NAMALWA (cell line): ENCODE measurements at places on chromosomes 11 and 22.

- no peak for DNase-seq
These were observed 127.9 kb upstream of the SYT13 start for GRCh38 chr11:45414088-45414487.

- DNase-seq, result peak; percentile 44
These were observed 75.4 kb downstream of the MAML2 start for GRCh38 chr11:96267496-96268032.

DNA sequence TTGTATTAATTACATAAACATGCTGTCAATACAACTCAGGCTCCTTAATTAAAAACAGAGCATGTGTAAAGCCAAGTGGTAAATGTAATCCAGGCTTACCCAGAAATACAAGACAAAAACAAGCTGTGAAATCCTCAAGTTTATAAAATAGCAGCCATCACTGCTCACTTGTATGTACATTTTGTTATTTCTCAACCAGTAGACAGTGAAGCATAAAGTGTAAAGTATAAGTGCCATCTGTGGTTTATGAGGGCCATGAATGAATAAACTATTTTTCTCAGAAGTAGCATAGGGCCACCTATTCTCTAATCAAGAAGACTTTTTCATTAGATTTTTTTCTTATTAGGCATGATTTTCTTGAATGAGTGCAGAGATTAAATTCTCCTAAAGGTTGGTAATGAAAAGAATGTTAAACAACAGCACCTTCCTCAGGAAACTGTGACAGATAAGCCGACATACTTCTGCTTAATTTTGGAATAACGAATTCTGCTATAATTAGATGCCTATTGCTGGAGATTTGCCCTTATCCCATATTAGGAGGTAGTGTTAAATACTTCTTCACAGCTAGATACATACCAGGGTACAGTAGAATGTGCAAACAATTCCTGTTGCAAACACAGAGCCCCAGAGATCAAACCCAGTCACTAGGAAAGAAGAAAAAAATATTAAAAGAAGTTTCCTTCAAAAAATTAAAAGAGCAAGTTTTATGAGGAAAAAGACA, 13.0 kb downstream of the SLC5A12 start:
- no peak for DNase-seq

DNA sequence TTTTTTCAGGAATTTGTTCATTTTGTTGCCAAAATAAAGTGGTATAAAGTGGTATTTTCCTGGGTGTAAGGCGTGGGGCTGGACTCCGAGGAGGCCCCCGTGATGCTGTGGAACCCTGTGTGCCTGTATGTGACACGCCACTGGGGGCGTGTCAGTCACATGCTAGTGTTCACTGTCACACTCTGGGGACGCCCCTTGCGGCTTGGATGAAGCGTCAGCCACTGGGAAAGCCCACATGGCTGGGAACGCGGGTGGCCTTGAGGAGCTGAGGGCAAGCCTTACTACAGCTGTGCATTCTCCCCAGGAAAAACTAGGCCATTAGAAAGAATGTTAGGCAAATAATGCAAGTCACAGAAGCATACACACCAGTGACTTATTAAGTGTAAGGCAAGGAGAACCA, 77.0 kb upstream of the SLC25A18 start:
- no peak for DNase-seq

DNA sequence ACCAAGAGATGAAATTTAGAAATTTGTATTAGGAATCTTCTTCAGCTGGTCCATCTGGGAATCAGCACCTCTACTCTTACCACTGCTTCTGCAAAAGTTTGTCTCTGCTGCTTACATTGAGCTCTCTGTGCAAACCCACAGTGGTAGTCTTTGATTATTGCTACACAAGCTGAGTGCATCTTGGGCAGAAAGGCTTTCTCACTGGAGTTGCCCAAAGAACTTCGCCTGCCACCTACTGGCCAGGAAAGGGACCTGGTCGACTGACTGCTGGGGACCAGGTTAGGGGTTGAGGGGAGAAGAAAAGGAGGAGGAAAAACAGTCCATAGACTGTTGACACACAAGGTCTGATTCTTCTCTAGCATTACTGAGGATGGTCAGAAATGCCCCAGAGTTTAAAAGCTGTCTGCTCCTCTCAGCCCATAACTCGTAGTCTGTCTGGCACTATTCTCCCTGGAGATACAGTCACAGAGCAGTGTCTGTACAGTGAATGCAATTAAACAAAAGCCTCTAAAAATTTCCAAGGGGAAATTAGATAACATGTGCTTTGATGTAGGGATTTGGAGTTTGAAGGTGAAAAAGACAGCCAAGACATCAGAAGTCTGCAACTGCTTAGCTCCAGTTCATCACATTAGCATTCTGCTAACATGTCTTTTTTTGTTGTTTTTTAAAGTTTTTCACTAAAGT, 215.0 kb upstream of the CTSC start:
- peak; percentile 75 for DNase-seq

- no peak for DNase-seq
These were observed 900.3 kb downstream of the OPCML start for GRCh38 chr11:132631989-132632388.

GRCh38 chr11:95450547-95451123, 219.6 kb upstream of the SESN3 start:
- DNase-seq, result no peak

- DNase-seq, result peak; percentile 72
These were observed 2.5 kb upstream of the NPAS4 start for GRCh38 chr11:66418168-66418985.

DNA sequence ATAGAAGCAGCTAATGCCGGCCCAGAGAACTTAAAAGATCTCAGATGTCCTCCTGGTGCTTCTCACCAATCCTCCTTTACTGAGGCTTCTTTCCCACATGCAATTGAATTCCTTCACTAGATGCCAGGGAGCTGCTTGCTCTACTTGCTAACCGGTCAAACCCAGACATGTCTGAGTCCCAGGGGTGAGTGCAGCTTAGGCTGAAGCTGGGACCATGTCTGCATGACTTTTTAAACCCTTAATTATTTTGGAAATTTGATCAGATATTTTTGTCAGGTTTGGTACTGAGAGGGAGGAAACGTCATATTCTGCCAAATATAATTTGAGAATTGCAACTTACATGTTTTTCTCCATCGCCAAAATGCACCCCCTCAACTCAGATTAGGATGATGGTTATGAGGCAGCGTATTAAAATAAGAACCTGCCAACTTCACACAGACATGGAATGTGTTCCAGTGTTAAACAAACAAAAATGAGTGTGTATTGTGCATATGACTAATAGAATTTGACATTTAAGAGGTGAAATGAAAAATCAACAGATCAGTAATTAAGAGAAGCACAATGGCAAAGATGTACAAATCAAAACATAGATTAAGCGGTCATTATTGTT, 529.5 kb downstream of the ETS1 start:
- DNase-seq, result no peak

GRCh38 chr22:23850136-23850611, 7.5 kb upstream of the SLC2A11 start:
- no peak for DNase-seq

- DNase-seq, result no peak
These were observed 59.7 kb upstream of the BARX2 start for GRCh38 chr11:129315781-129316579.

DNA sequence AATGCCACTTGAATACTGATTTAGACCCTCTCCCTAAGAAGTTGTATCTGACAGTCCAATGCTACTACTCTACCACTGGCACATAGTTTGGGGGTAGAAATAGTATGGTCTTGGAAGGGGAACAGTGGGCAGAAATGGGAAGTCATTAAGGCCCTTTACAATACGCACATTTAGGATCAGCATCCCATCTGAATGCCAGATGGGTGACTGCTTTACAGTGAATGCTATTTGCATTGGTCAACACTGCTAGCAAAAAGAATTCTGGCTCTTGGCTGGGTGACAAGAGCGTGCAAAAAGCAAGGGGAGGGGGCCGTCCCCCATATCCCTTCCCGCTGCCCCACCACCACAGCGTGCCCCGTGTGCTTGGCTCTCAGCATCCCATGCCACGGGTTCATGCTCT, 104.7 kb upstream of the BID start:
- no peak for DNase-seq

GRCh38 chr22:20246368-20247009, 21.6 kb downstream of the RTN4R start:
- DNase-seq, result no peak

DNA sequence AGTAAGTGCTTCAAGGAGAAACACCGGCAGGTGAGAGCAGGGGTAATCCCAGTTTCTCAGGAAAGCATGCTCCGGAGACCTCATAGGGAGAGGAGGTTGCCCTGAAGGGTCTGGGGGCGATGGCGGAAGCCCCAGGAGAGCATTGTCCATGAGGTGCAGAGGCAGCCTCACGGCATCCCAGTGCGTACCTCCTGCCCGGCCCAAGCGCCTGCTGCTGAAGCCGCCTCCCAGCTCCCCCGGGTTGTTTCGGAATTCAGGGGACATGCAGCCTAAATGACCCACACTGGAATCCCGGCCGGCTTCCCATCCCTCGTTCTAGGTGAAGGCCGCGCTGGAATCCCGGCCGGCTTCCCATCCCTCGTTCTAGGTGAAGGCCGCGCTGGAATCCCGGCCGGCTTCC, 2.7 kb downstream of the ZBED4 start:
- no peak for DNase-seq

- no peak for DNase-seq
These were observed 279.9 kb downstream of the DLG2 start for GRCh38 chr11:85347291-85347690.

- no peak for DNase-seq
These were observed 43.1 kb upstream of the DEUP1 start for GRCh38 chr11:93287434-93287833.

- DNase-seq, result no peak
These were observed 115.7 kb downstream of the ENTHD1 start for GRCh38 chr22:39777716-39778454.

DNA sequence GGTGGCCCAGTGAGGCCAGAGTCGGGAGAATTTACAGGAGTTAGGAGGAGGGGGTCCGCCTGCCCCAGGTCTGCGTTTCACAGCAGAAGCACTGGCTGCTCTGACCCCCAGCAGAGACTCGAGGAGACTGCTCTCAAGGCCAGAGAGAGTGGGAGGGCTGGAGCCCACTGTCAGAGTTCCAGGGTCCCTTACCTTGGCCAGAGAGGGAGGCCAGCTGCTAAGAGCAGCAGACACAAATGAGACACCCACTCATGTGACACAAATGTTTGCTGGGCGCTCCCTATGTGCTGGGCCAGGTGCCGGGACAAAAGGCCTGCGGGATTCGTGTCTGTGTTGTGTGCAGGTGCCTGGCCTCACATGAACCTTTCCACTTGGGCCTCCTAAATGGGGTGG, 2.8 kb upstream of the TNFRSF13C start:
- DNase-seq, result peak; percentile 82

DNA sequence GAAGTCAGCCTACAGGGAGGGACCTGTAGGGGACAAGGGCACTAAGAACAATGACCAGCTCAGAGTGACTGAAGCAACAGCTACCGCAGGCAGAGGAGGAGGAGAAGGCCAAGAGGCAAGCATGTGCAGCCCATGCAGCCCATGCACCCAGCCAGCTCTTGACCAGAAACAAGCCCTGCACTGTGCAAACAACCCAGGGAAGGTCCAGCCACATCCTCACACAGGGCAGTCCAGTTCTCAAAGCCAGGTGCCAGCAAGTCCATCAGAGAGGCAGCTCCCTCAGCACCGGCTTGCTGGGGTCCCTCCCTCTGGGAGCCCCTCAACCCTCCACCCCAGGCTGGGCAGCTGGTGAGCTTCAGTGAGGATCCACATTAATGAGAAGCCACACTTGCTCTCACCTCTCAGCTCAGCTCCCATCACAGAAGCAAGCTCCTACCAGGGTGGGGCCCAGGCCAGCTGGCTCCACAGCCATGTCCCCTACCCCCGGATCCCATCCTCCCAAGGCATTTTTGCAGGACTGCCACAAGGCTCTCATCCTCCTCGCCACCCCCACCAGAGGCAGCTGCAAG, 7.1 kb downstream of the DGCR2 start:
- DNase-seq, result no peak

GRCh38 chr22:29292379-29292778, 14.1 kb upstream of the GAS2L1 start:
- no peak for DNase-seq

GRCh38 chr11:33227578-33228261, 29.5 kb upstream of the HIPK3 start:
- DNase-seq, result no peak

DNA sequence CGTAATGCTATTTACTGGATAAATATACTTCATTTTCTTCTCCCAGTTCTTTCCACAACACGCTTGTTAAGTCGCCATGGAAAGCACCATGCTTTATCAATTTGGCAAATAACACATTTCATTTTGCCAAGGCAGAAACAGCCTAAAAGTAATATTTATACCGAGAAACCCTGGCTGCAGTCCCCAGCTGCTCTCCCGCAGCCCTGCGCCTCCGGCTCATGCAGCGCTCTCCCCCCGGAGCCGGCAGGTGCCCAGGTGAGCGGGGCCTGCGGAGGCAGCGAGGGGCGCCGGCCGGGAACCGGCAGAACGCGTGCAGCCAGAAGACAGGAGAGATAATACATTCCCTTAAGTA, 681 bp upstream of the ARHGEF12 start:
- no peak for DNase-seq

- DNase-seq, result no peak
These were observed 1131.2 kb downstream of the FAM181B start for GRCh38 chr11:81602508-81602907.

GRCh38 chr11:122758974-122759373, 79.3 kb upstream of the CRTAM start:
- DNase-seq, result no peak

DNA sequence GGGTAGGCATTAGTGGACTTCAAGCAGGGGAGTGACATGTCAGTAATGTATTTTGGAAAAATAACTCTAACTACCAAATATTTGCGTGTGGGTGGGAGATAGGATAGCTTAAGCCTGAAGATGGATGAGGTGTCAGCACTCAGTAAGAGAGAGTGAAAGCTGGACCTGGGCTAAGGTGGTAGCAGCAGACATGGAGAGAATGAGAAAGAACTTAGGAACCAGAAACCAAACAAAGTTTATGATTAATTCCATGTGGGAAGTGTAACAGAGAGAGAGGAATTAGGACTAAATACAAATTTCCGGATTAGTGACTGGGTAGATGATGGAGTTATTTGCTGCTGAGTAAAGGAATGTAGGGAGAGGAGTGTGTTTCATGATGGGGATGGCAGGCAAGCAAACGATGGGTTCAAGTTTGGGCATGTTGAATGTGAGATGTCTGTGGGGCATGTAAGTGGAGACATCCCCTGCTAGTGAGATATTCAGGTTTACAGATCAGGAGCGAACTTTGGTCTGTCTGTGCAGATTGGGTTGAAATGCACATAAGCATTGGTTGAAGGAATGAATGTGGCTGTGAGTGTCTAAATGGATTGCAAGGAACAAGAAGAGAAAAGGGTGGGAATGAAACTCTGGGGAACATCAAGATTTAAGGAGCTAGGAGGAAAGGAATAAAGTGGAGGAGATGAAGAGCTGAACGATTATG, 185.6 kb upstream of the MTMR2 start:
- DNase-seq, result no peak
